ENCODE measurements at places on chromosomes 7 and 10.

- DNase-seq, result no peak
Observed at GRCh38 chr10:54372179-54372578, 428.9 kb downstream of the PCDH15 start.

DNA sequence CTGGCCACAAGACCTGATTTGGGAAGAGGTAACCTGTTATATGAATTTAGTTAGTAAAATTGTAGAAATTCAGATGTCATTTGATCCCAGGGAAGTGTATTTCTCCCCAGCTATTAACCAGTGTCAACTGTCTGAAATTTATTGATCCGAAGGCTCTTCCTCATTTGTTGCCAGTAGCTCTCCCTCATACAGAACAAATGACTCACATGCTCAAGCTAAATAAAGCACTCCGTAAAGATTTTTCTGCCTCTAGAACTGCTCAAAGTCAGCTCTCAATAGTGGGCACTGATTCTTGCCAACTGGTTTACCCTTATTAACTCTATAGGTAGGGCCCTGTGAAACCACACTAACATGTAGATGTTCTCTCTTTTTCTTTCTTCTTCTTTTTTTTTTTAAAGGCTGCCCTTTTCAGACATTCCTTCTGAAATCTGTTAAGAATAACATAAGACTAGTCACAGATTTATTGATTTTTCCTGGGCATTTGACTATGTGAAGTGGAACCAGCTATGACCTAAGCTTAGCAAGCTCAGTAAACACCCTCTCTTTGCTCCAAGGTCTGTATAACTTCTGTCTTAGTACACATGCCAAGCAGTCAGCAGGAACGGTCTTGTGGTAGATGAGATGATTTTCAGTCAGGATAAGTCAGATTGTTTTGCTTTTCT is 21.8 kb downstream of the RPA3 start:
- DNase-seq, result peak; percentile 69

- peak; percentile 18 for DNase-seq
Observed at GRCh38 chr7:79287981-79288380, 165.5 kb downstream of the MAGI2 start.

- no peak for DNase-seq
Observed at GRCh38 chr7:137078781-137079180, 210.3 kb downstream of the CHRM2 start.

GRCh38 chr10:133388973-133389818 is 4.8 kb upstream of the MTG1 start:
- no peak for DNase-seq

GRCh38 chr7:139626817-139627216 is 103.3 kb downstream of the CLEC2L start:
- DNase-seq, result no peak

DNA sequence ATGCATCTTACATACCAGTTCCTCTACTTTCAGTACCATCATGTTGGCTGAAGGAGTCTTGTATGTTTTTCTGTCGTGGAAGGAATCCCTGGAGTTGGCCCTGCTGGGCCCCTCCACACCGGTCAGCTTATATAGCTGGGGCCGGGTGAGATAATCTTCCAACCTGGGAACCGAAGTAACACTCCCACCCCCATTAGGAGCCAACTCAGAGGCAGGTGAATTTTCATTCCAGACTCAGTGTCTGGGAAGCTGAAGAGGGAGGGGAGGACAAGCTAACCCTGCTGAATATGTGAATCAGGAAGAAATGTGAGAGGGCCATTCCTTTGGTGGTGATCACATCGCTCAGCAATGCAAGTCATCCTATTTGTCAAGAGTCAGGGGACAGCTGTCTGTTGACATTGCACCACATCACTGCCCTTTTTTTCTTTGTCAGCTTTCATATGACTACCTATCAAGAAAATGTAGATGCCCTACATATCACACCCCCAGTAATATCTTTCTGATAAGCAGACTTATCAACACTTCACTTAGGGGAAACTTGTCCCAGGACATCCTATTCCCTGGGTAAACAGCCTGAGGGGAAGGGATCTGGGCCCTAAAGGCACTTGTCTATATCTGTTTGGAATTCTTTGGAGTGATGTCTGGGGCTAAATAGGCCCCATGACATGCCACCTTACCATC is at the start of gene ANKRD1:
Gene ANKRD1, minus strand, starts transcription at position 102 of the 681 bp plus-strand sequence. Its CDS starts 60 bp downstream, at position 42.
- DNase-seq, result peak; percentile 92

DNA sequence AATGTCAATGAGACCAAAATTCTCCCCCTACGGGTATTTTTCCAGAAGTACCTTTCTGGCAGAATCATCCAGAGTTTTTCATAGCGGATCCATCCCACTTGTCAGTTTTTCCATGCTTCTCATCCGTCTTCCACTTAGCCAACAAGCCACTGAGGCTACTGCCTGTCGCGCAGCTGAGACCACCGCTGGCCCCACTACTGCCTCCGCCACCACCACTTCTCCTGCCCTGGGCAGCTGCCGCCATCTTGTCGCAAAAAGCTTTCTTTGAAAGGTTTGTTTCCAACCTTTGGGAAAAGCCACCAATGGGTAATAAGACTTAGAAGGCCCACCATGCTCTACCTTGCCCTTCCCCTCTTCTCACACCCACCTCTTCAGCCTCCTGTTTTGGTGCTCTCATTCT is 42.1 kb downstream of the ERLIN1 start:
- no peak for DNase-seq

- peak; percentile 55 for DNase-seq
Observed at GRCh38 chr7:105890290-105890997, 14.0 kb upstream of the ATXN7L1 start.

- DNase-seq, result peak; percentile 66
Observed at GRCh38 chr10:35563261-35563891, 41.8 kb upstream of the GJD4 start.

DNA sequence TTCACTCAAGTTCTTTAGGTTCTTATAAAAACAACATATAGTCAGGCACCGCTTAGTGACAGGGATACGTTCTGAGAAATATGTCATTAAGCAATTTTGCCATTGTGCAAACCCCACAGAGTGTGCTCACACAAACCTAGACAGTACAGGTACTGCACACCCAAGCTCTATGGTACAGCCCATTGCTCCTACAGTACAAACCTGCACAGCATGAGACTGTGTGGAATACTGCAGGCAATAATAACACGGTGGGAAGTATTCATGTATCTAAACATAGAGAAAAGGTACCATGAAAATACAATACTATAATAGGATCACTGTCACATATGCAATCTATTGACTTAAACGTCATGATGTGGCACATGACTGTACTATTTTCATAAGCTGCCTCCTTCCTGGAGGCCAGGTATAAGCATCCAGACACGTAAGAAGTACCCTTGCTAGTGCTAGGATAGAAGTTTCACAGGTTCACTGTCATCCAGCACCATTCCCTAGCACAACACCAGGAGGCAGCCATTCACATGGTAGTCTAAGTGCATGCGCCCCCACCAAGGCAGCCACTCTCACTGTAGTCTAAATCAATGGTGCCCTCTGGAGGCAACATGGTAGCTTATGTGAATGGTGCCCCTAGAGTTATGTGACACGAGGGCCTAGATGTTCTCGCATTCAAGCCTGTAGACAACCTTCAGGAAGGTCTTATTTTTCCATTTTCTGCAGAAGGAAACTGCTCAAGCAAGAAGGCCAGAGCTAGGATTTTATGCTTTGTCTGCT is 98.5 kb downstream of the ARHGAP22 start:
- DNase-seq, result peak; percentile 45

- peak; percentile 4 for DNase-seq
Observed at GRCh38 chr10:11831520-11831951, 8.4 kb downstream of the PROSER2 start.

Data from fibroblast of skin of right quadriceps (primary cell).